ENCODE measurements at places on chromosomes 16 and 17.

GRCh38 chr16:28140788-28141618 lies 70.8 kb downstream of the XPO6 start:
- no peak for DNase-seq

GRCh38 chr17:5922476-5922875 lies 147.7 kb upstream of the WSCD1 start:
- no peak for DNase-seq

GRCh38 chr17:29103341-29103740 lies 60.4 kb downstream of the PIPOX start:
- DNase-seq = no peak

DNA sequence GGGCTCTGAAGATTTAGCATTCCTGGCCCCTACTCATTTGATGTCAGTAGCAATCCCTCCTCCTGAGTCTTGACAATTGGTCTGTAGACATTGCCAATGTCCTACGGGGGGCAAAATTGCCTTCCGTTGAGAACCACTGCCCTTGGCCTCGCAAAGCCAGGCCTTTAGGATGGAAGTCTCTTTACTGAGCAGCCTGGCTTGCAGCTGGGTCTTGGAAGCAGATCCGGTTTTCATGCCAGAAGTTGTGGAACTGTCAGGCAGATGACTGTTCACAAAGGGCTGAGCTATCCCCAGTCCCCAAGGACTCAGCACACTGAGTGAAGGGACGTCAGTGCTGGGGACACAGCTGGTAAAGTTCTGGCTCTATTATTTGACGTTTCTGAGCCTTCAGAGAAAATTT lies 83.2 kb downstream of the WSCD1 start:
- DNase-seq = no peak

- DNase-seq = no peak
Measured at GRCh38 chr17:15278924-15279477, 13.9 kb upstream of the PMP22 start.

DNA sequence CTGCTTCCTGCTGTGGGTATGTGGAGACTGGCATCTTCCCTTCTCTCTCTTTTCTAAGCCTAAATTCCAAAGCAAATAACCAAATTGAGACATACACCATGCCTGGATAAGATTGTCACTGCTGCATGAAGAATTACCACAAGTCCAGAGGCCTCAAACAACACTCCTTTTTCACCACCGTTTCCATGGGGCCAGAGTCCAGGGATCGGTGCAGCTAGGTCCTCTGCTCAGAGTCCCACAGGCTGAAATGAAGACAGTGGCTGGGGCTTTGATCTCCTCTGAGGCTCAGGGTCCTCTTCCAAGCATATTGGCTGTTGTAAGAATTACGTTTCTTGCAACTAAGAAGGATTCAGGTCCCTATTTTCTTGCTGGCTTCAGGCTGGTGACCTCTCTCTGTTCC lies 130.4 kb downstream of the SLC39A11 start:
- no peak for DNase-seq

GRCh38 chr16:23597003-23597756 lies 1.1 kb upstream of the NDUFAB1 start:
- DNase-seq = peak; percentile 81

- DNase-seq = no peak
Measured at GRCh38 chr17:77527409-77527808, 386.6 kb downstream of the SEC14L1 start.

DNA sequence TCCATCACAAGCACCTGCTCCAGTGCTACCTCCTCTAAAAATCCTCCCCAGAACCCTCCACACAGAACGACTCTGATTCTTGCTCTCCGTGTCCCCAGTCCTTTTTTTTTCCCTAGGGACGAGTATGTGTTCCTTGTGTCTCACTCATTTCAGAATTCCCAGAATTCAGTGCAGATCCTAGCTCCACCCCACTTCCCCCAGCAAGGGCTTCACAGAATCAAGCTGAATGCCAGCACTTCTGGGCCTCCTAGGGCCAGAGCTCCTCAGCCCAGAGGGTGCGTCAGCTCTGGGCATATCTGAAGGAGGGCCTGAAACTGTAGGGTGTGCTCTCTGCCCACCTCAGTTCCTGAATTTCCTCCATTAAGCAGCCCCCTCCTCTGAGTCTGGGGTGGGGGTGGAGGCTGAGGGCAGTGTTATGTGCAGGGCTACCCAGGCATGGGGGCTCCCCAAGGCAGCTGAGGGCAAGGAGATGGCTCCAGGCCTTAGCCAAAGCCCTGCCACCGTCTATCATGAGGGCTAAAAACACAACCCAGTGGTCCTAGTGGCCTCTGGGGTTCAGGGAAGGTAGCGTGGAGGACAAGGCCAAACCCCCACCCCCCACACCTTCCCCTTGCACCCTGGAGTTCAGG lies 6.5 kb downstream of the UNC119 start:
- DNase-seq = no peak

DNA sequence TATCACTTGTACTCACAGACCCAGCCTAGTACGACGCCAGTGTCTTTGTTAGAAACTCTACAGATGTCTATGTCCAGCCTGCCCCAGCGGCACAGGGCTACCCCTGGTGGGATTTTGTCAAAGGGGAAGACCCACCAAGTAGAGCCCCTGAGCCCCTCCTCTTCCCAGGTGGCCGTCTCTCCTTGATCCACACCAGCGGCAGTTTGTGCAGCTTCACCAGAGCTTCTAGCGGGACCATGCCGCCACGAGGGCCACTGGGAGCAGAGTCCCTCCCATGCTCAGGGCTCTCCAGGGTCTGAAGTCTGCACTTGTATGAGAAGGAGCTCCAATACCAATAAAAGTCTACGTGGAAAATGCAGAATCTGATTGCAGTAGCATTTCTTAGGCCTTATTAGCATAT lies 157.1 kb downstream of the RPTOR start:
- no peak for DNase-seq

DNA sequence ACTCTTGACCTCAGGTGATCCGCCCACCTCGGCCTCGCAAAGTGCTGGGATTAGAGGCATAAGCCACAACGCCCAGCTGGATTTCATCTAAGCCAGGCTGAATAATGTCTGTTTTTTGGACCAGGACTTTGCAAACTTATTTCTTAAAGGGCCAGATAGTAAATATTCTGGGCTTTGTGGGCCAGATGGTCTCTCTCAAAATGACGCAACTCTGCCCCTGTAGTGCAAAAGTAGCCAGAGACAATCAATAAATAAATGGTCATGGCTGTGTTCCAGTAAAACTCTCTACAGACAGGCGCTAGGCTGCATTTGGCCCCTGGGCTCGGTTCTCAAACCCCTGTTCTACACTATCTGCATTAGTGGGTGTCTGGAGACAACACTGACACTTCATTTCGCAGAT lies 121.9 kb upstream of the CDH13 start:
- no peak for DNase-seq

DNA sequence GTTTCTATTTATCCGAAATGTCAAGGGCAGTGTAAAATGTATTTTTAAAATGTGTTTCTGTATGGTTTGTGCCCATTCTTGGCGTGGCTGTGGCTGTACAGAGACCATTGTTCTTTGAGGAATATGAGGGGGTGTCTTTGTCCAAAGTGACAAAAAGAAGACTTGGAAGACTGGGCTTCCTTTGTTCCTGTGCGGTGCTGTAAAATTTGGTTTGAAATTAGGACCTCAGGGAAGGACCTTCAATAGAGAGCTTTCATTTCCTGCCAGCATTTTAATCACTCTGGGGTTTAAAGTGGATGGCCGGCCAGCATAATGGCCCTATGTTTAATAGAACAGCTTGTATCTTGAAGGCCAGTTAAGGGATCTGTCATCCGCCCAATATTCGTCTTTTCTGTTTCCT lies 190.1 kb upstream of the TBX2 start:
- no peak for DNase-seq

DNA sequence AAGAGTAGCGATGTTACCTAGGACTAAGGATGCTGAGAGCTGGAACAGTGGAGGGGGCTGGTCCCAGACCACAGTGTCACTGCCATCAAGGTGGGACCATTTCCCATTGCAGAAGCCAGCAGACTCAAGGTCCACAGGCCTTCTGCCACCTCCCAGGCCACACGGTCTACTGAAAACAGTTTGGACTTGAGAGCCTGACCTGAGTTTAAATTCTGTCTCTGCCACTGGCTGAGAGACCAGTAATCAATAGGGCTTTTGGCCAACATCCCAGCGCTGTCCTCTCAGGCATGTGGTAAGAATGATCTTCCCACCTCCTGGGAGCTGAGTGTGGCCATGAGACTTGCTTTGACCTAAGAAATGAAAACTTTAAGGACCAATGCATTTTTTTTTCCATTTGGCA lies 331.4 kb upstream of the CDH5 start:
- DNase-seq = no peak

- no peak for DNase-seq
Measured at GRCh38 chr17:38507436-38507835, 79.2 kb downstream of the ARHGAP23 start.

- DNase-seq = peak; percentile 76
Measured at GRCh38 chr17:74987909-74988711, 678 bp downstream of the CDR2L start.

DNA sequence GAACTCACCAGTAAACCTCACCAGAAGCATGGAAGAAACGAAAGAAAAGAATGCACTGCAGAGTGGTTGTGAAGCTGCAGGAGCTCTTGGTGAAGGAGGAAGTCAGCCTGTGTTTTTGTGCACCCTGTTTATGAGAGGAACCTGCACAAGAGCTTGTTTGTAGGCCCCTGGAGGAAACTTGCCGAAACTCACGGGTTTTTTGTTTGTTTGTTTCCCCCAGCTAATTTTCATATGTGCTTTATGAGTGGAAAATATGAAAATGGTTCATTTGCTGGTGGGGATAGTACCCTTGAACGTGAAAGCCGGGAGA lies 222.7 kb downstream of the C16orf95 start:
- no peak for DNase-seq

GRCh38 chr16:3443108-3444031 lies at the start of the genes NAA60 and ZNF597:
TSS of gene NAA60 (plus strand) at chr16:3443680. CDS start at chr16:3476228, 32,548 bp downstream.
TSS of gene ZNF597 (minus strand) at chr16:3443504. CDS start at chr16:3443153, 351 bp downstream.
- DNase-seq = peak; percentile 87

DNA sequence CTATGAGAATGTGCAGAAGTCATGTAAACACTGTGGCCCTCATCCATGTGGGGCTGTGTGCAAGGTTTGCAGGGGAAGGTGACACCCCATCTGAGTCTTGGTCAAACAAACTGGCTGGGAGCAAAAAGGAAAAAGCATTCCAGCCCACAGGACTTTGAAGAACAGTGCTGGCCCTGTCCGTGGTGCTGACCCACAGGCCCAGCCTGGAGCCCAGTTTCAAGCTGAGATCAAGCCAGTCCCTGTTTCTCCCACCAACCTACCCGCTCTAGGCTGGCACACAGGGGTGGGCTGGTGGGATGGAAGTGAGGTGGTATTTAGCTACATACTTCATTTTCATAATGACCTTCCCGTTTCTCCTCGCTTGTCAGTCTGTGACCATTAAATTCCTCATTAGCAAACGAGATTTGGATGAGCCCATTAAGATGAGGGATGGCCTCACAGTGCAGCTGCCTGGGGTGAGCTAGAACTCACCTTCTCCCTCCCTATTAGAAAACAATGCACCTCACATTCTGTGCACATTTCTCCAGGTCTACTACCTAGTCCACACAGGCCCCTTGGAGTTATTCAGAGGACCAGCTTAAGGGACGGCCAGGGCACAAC lies 12.6 kb upstream of the RPL38 start:
- no peak for DNase-seq

GRCh38 chr17:30600830-30601494 lies 123.8 kb downstream of the GOSR1 start:
- DNase-seq = no peak

DNA sequence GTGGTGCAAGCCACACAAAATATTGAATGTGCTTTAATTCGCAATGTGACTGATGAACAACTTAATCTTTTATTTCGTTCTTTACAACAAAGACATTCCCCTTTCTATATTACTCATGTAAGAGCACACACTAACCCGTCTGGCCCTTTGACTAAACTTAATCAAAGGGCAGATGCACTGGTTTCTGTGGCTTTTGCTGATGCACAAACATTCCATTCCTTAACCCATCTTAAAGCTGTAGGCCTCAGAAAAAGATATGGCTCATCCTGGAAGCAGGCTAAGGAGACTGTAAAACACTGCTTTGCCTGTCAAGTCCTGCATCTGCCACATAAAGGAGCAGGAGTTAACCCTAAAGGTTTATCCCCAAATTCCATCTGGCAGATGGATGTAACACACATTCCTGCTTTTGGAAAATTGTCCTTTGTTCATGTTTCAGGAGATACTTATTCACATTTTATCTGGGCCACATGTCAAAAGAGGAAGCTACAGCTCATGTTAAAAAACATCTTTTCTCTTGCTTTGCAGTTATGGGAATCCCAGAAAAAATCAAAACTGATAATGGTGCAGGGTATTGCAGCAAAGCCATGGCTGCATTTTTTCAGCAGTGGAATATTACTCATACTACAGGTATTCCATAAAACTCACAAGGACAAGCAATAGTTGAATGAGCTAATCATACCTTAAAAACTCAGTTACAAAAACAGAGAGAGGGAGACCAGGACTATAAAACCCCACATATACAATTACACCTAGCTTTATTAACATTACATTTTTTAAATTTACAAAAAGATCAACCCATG lies 137.2 kb downstream of the AHSP start:
- DNase-seq = no peak

GRCh38 chr16:17335826-17336529 lies 134.8 kb downstream of the XYLT1 start:
- DNase-seq = no peak

- no peak for DNase-seq
Measured at GRCh38 chr16:3874794-3875692, 5.5 kb downstream of the CREBBP start.

- no peak for DNase-seq
Measured at GRCh38 chr16:73050201-73051099, 2.5 kb upstream of the ZFHX3 start.

GRCh38 chr16:565419-566330 lies 1.1 kb upstream of the NHLRC4 start:
- DNase-seq = peak; percentile 97

DNA sequence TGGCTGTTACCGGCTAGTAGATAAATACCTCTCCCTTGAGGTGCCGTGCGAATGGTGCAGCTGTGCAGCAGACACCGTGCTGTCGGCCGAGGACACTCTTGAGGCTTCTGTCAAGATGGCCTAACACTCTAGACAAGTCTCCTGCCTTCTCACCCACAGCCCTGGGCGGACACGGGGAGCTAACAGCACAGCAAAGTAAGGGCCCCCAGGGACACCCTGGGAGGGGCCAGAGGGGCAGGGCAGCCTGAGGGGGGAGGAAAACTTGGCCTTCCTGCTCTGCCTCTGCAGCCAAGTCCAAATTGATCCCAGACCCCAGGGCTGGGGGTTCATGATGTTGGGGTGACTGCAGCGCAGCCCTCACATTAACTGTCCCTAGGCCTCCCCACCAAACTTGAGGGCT lies 210.2 kb downstream of the RPTOR start:
- no peak for DNase-seq

DNA sequence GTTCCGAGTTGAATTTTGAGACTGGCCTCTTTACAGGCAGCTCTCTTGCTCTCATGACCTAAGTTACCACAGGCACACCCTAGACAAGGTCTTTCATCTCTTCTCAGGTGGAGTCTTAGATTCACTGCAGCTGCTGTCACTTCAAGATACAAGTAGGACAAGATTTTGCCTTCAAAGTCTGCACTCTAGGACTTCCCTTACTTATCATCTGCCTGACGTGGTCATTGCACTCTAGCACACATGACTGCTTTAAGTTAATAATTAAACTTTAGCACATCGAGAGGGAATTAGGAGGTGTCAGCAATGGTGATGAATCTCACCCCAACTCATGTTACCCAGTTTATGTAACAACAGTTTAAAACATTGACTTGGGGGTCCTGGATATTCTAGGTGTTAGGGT lies 25.6 kb downstream of the RNF135 start:
- DNase-seq = no peak

Data from BE2C (cell line).